ENCODE measurements at places on chromosomes 5 and 9.
A peak's percentile ranks its signal among the peaks of the same experiment; 100 is the strongest.

- no peak for DNase-seq
Measured at GRCh38 chr5:171520300-171521174, 101.1 kb downstream of the FGF18 start.

DNA sequence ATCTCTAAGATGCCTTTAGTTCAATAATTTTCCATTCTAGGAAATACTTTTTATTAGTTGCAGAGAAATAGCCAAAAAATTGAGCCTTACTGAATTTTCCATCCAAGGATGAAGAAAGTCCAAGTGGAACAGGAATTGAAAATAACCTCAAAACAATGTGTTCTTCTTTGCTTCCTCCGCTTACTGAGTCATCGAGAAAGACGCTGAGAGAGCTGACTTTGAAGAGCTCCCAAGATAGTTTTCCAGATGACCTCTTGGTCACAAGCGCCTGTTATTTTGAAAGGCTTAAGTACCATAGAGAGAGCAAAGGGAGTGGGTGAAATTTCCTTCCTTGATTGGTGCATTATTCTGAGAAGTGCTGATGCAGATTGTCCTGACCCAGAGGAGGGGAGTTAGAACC is 253.5 kb upstream of the ATP10B start:
- DNase-seq, result no peak

- DNase-seq, result no peak
Measured at GRCh38 chr5:107949688-107950341, 279.1 kb upstream of the EFNA5 start.

GRCh38 chr9:76531231-76531780 is 72.3 kb downstream of the GCNT1 start:
- no peak for DNase-seq

- no peak for DNase-seq
Measured at GRCh38 chr9:83061990-83062650, 822 bp downstream of the RASEF start.

- DNase-seq, result no peak
Measured at GRCh38 chr5:40499007-40499406, 180.7 kb upstream of the PTGER4 start.

- DNase-seq, result no peak
Measured at GRCh38 chr5:180169248-180170105, 39.5 kb downstream of the RASGEF1C start.

- no peak for DNase-seq
Measured at GRCh38 chr5:154394307-154394706, 51.5 kb upstream of the SAP30L start.

DNA sequence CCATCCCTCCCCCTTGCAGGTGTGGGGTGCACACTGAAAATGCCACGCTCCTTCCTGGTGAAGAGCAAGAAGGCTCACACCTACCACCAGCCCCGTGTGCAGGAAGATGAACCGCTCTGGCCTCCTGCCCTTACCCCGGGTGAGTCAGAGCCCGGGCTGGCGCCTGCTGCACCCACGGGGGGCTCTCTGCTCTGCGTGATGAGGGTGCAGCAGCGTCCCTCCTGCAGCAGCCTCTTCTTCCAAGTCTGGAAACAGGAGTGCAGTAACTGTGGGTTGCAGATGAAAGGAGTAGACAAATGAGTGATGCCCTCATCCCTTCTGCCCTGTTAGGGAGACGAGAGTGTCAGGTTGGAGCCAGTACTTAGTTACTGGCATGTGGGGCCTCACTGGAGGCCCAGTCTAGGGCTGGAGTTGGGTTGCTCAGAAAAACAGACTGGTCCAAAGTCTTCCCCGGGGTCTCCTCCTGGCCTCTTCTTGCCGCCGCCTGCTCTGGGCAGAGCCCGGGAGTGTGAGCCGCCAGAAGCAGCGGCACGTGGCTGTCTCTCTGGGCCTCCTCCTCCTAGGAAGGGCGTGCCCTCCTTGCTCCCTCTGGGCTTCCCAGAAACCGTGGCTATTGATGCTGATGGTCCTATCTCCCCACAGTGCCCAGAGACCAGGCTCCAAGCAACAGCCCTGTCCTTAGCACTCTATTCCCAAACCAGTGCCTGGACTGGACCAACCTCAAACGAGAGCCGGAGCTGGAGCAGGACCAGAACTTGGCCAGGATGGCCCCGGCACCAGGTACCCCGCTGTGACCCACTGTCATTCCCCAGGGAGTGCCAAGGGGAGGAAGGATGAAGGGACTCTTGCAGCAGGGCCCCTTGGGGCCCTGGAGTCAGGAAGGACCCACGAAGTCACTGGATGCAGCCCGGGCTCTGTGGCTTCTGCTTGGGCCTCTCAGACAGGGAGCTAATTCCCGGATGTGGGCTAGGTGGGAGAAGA is 8.4 kb downstream of the GFI1B start:
- DNase-seq, result no peak

GRCh38 chr5:132854301-132854700 is 12.0 kb downstream of the GDF9 start:
- DNase-seq, result no peak

- DNase-seq, result no peak
Measured at GRCh38 chr5:3277590-3278196, 317.9 kb upstream of the IRX1 start.

DNA sequence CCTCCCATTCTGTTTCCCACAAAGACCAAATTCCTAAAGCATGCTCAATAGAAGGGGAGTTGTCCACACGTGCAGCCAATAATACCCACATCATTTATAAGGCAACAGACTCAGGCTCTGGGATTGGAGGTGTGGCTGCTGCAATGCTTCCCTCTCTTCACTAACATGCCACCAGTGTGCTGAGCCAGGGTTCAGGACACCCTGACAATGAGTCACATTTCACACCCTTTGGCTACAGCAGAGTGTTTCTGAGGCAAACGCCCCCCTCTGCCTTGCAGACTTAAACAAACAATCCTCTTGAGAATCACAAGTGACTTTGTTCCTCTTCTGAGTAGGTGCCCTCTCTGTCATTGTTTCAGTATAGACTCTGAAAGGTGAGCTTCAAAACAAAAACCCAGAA is 189.3 kb upstream of the TLE4 start:
- DNase-seq, result no peak

DNA sequence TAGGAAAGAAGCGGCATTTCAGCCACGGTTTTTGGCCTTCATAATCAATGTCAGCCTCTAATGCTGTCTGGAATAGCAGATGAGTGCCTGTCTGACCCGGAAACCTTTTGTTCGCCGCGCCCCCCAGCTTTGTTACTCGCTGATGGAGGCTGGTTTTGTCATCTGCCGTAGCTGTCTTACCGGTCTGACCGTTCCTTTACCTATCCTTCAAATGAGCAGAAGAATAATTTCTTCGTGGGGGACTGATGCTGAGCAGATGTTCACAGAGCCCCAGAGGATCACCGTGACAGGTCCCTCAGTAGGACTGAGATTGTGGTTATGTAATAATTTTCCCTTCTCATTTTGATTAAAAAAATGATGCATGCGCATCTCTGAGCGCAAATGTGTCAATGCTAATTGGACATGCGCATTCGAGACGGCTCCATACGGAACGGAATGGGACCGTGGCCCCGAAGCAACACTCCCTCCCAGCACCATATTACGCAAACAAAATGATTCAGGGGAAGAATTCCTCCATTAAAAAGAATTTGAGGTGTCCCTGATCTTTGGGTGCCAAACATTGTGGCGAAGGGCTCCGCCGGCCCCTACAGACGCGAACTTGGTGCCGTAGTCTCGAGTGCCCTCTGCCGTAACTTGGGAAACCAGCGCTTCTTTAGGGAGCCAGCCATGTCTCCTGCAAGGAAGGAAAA is 27.6 kb downstream of the TLX3 start:
- no peak for DNase-seq

- no peak for DNase-seq
Measured at GRCh38 chr5:103262422-103262871, 3.9 kb downstream of the MACIR start.

DNA sequence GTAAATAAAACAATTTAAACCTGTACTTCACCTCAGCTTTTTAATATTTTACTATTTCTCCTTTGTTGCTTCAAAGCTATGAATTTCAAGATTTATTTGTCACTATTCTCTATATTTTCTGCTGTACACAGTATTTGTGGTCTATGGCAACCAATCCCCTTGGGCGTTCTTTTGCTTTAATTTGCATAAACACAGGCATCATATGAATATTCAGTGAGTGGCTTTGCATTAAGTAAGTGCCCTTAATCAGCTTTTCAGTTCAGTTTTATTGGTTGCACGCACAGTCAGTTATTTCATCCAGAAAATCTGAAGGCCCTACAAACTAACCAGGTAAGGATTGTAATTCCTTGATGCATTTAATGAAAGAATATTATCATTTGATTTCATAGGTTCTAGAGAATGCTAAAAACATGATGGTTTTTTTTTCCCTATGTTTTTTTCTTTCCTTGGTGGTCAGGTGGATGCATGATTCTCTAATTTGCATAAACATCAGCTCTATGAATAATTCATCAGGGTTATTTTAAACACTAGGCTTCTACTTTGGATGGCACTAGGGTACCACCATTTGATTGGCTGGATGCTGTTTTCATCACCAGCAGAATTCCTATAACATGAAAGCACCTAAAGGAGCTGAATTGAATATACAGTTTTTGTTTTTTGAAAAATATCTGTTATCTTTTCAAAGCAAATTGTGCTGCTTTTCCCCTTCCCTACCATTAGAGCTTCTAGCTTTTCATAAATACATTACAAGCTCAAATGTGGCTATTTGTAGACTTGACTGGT is 249.2 kb upstream of the CCNH start:
- DNase-seq, result no peak

DNA sequence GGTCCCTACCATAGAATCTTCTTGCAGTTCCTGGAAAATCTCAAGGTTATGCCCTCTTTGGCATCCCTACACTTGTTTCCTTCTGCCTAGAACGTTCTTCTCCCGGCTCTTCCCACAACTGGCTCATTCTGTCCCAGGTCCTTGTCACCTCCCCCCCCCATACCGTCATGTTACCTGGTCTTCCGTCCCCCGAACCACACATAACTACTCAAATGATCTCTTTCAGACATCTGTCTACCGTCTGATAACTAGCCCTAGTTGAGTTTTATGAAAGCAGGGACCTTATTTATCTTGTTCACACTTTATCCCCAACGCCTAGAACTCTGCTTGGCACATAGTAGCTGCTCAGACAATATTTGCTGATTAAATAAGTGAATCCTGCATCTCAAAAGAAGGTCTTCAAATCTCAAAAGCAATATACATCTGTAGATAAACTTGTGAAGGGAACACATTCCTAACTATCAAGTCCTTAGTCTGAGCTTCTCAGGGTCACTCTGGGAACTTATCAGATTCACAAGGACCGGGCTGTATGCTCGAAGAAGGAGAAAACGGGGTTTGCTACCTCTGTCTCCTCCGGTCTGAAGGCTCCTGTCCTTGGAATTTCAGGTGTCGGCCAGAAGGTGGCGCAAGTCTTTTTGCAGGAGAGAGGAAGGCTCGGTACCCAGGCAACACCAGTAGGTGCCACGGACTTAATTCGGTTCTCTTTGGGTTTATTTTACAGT is 30.0 kb downstream of the LCP2 start:
- peak; percentile 66 for DNase-seq

GRCh38 chr5:109327570-109327969 is 82.2 kb downstream of the PJA2 start:
- no peak for DNase-seq

- DNase-seq, result no peak
Measured at GRCh38 chr9:129481810-129482511, 138.9 kb downstream of the C9orf50 start.

- no peak for DNase-seq
Measured at GRCh38 chr9:17005056-17005823, 129.6 kb upstream of the CNTLN start.

- DNase-seq, result no peak
Measured at GRCh38 chr5:56367748-56368147, 134.6 kb upstream of the ANKRD55 start.

DNA sequence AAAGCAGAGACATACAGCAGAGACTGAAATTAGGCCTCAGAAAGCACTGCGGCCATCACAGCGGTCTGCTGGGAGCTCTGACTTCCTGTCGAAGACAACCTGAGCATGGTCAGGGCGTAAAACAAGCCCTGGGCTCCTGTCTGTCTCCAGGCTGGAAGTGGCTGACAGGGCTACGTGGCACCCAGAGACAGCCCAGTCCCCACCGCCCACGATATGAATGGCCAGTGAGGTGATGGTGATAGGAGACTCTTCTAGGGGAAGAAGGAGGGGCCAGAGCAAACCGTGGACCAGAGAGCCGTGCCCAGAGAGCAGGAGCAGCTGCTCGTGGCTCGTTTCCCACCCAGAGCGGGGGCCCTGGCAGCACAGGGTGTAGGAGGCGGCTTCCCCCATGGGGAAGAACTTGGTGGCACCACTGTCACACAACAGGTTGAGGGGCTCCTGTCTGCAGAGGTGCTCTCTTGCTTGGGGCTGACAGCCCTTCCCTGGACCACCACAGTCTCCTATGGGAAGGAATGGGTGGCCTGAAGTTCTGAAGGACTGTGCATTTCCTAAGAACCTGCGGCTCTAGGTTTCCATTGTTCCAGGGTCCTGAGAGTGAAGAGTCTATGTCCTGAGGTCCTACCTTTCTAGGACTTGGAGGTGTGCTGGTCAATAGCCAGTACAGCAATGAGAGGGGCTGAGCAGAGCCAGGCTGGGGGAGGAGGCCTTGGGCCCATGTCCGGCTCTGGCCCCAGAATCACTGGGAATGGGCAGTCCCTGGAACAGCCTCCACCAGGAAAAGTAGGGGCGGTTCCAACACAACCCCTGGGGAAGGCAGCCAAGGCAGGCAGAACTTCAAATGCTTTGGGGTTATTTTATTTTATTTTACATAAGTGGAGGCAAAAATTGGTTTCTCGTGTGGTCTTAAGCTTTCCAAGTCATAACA is 56.4 kb downstream of the BARX1 start:
- DNase-seq, result no peak

- no peak for DNase-seq
Measured at GRCh38 chr9:92036756-92037155, 78.5 kb downstream of the SPTLC1 start.

DNA sequence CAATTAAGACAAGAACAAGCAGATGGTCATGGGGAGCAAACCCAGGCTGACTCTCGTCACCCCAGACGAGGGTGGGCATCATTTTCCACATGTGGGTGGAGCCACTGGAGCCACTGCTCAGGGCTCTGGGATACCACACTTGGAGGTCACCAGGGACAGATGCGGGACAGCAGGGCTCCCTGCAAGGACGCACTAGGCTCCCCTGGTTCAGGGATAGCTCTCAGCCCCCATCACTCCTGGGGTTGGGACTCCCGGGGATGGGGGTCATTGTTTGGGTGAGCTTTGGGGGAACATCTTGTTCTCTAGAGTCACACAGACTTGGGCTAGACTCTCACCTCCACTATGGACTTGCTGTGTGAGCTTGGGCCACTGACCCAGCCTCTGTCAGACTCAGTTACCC is 57.8 kb downstream of the GTF3C4 start:
- DNase-seq, result no peak

- DNase-seq, result no peak
Measured at GRCh38 chr5:142677198-142677597, 8.7 kb downstream of the FGF1 start.

GRCh38 chr9:128548876-128549275 is 3.5 kb upstream of the SPTAN1 start:
- no peak for DNase-seq

GRCh38 chr5:37789991-37790390 is 49.9 kb downstream of the GDNF start:
- DNase-seq, result no peak

GRCh38 chr9:128404560-128404959 is 16.1 kb upstream of the CERCAM start:
- DNase-seq, result no peak

- no peak for DNase-seq
Measured at GRCh38 chr9:16985559-16986348, 115.3 kb upstream of the BNC2 start.

GRCh38 chr9:121645853-121646807 is 5.3 kb upstream of the DAB2IP start:
- no peak for DNase-seq

GRCh38 chr9:105313238-105313637 is 68.8 kb downstream of the SLC44A1 start:
- no peak for DNase-seq

GRCh38 chr9:120439926-120440325 is 140.0 kb downstream of the CDK5RAP2 start:
- DNase-seq, result no peak

Measured in stimulated activated CD4-positive, alpha-beta T cell treated with anti-CD3 and anti-CD28 coated beads, Interleukin-12 subunit alpha, Interleukin-12 subunit beta, amount 100 ng/mL, for 48 hours (primary cell).